Activated CD4-positive, alpha-beta T cell treated with anti-CD3 and anti-CD28 coated beads for 36 hours (primary cell): ENCODE measurements at places on chromosomes 3 and 15. TPM values are rescaled to one million over a fixed set of nuclear protein-coding genes. Genes with fewer than 3 reads are reported as not detected.

- H3K4me3 ChIP-seq = no peak overlapping the region
- no peaks in the 10 kb centered on the region for H3K4me1 ChIP-seq
- DNase-seq = no peak
- no peak overlapping the region for H3K27ac ChIP-seq
- H3K27me3 ChIP-seq = peaks cover 2% of the 10 kb centered on the region
Observed at GRCh38 chr15:39238443-39238842, 342.4 kb upstream of the THBS1 start.

GRCh38 chr3:134681522-134681900, 30.7 kb upstream of the KY start:
- no peaks in the 10 kb centered on the region for H3K36me3 ChIP-seq
- H3K27ac ChIP-seq = no peak overlapping the region
- no peak for DNase-seq
- H3K4me1 ChIP-seq = no peaks in the 10 kb centered on the region
- H3K27me3 ChIP-seq = peaks cover 3% of the 10 kb centered on the region

DNA sequence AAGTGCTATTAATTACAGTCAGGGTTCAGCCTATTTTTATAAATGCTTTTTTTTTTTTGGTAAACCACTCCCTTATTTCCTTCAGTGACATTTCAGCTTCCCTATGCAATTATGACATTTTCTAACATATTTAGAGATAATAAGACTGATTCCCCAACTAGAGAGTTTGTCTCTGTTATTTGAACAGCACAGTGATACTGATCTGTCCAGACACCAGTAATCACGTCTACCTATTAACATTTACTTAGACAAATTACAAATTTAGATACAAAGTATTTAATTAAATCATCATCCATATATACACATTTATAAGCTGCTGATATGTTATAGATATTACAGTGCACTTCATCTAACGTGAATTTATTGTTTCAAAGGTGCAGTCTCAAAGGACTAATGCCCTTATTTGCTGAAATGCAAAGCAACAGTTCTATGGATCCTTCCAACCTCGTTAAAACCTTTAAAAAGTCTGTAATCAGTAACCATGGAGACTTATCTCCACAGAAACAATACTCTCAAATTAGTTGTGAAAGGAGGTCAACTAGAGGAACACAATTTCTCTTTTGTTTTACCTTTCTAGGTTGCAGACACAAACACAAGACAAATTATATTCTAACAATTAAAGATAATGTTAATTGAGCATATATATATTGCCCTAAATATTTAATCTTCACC, 1531.1 kb downstream of the SI start:
- H3K27ac ChIP-seq = no peak overlapping the region
- DNase-seq = no peak
- no peak overlapping the region for H3K4me3 ChIP-seq
- H3K27me3 ChIP-seq = no peaks in the 10 kb centered on the region

- no peak overlapping the region for H3K4me3 ChIP-seq
- H3K4me1 ChIP-seq = no peaks in the 10 kb centered on the region
- no peak for DNase-seq
- no peaks in the 10 kb centered on the region for H3K27me3 ChIP-seq
- no peaks in the 10 kb centered on the region for H3K36me3 ChIP-seq
Observed at GRCh38 chr3:94301366-94301765, 238.5 kb downstream of the NSUN3 start.

GRCh38 chr15:66309828-66310227, 16.5 kb downstream of the DIS3L start:
- no peaks in the 10 kb centered on the region for H3K4me1 ChIP-seq
- H3K36me3 ChIP-seq = peaks cover 26% of the 10 kb centered on the region
- no peak for DNase-seq
- no peak overlapping the region for H3K27ac ChIP-seq
- H3K4me3 ChIP-seq = no peak overlapping the region
- H3K27me3 ChIP-seq = no peaks in the 10 kb centered on the region

DNA sequence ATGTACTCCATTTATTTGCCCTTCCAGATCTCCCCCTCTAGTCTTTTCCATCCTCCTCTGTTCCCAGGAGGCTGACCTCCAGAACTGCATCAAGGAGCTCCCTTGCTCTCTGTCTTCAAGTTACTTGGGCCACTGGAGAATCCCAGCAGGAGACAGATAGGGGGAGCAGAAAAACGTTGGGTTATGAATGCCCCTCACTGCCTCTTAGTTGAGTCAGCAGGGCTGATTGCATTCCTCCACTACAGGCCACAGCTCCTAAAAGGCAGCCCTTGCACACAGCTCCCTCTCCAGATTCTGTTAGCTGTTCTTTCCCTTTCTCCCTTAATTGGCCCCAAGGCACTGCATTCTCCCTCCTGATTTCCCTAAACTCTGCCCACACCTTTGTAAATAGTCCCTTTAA, 12.4 kb upstream of the CEP152 start:
- H3K27ac ChIP-seq = no peak overlapping the region
- no peak overlapping the region for H3K4me3 ChIP-seq
- peaks cover 8% of the 10 kb centered on the region for H3K4me1 ChIP-seq
- no peak for DNase-seq
- peaks cover 2% of the 10 kb centered on the region for H3K27me3 ChIP-seq

DNA sequence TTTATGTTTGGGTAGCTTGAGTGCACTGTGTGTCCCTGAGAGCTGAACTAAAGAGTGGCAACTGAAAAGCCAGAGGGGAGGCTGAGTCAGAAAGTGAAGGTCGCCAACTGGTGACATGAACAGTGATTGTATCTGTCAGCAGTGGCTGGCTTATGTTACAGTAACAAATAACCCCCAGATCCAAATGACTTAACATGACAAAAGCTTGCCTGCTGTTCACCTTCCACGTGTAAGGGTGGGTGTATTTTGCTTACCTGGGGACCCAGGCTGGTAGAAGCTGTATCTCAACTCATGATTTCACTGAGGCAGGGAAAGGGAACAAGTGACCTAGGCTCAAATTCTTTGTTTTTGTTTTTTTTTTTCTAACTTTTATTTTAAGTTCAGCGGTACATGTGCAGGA, 147.3 kb downstream of the THSD4 start:
- no peaks in the 10 kb centered on the region for H3K36me3 ChIP-seq
- no peak for DNase-seq
- no peaks in the 10 kb centered on the region for H3K4me1 ChIP-seq
- H3K27ac ChIP-seq = no peak overlapping the region
- H3K4me3 ChIP-seq = no peak overlapping the region

DNA sequence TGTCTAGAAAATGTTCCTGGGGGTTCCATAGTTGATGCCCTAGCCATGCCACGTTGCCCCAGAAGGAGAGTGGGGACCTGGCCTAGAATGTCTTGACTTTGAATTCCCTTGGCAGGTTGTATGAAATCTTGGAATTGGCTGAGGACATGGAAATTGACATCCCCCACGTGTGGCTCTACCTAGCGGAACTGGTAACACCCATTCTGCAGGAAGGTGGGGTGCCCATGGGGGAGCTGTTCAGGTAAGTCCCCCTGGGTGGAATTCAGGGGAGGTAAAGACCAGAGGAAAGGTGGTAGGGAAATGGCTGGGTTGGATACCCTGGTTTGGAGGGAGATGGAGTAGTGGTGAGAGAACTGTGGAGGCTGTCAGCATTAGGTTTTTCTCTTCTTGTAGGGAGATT, 8.9 kb upstream of the FAM131A start:
- no peak overlapping the region for H3K4me3 ChIP-seq
- H3K4me1 ChIP-seq = peaks cover 53% of the 10 kb centered on the region
- DNase-seq = no peak
- H3K36me3 ChIP-seq = peaks cover 93% of the 10 kb centered on the region

GRCh38 chr3:87370007-87370406, 93.6 kb upstream of the POU1F1 start:
- H3K4me1 ChIP-seq = no peaks in the 10 kb centered on the region
- H3K4me3 ChIP-seq = no peak overlapping the region
- H3K27ac ChIP-seq = no peak overlapping the region
- no peak for DNase-seq
- peaks cover 18% of the 10 kb centered on the region for H3K27me3 ChIP-seq
- H3K36me3 ChIP-seq = no peaks in the 10 kb centered on the region

DNA sequence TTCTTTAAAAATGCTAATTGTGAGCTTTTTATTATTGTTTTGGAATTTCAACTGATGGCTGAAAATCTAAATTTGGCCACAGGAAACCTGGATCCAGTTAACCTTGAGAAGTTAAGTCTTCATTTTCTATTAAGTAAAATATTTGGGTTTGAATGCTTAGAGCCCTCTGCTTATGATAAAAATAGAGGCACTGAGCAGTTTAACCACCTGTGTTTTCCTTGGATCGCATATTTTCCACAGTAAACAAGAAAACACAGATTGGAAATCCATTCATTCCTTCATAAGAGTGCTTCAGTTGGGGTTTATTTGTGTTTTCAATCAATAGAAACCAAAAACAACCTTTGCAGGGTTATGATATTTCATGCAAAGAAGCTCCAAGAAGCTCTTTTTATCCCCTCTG, 77.2 kb upstream of the HES1 start:
- no peak overlapping the region for H3K4me3 ChIP-seq
- DNase-seq = no peak
- no peaks in the 10 kb centered on the region for H3K36me3 ChIP-seq
- H3K27me3 ChIP-seq = peaks cover 10% of the 10 kb centered on the region
- no peak overlapping the region for H3K27ac ChIP-seq
- peaks cover 12% of the 10 kb centered on the region for H3K4me1 ChIP-seq

CHRD gene
- 0.23 TPM for total RNA-seq

FAN1 gene
- 11.6 TPM for total RNA-seq

PIK3CA gene
- total RNA-seq = 17.7 TPM

ISG20 gene
- 107 TPM for total RNA-seq

SERPINI2 gene
- not detected for total RNA-seq

EFCC1 gene
- total RNA-seq = 0.19 TPM

DPPA4 gene
- total RNA-seq = 1.5 TPM
